ENCODE measurements at places on chromosomes 11 and 22.
A peak's percentile ranks its signal among the peaks of the same experiment; 100 is the strongest.

DNA sequence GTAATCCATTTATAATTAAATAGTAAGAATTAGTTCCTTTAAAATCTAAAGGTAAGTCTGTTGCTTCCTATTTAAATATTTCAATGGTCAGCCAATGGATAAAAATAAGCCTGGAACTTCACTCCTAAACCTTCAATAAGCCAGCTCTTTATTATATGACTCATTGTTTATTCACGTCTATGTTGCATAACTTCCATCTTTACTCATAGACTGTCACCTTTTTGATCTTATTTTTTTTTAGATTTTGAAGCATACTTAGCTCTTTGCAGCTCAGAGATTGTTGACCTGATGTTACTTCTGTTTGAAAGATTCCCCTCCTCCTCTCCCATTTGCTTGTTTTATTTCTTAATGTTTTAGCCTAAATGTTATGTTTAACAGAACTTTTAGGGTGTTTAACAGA is 1571.2 kb upstream of the RAG2 start:
- peak; percentile 65 for DNase-seq

DNA sequence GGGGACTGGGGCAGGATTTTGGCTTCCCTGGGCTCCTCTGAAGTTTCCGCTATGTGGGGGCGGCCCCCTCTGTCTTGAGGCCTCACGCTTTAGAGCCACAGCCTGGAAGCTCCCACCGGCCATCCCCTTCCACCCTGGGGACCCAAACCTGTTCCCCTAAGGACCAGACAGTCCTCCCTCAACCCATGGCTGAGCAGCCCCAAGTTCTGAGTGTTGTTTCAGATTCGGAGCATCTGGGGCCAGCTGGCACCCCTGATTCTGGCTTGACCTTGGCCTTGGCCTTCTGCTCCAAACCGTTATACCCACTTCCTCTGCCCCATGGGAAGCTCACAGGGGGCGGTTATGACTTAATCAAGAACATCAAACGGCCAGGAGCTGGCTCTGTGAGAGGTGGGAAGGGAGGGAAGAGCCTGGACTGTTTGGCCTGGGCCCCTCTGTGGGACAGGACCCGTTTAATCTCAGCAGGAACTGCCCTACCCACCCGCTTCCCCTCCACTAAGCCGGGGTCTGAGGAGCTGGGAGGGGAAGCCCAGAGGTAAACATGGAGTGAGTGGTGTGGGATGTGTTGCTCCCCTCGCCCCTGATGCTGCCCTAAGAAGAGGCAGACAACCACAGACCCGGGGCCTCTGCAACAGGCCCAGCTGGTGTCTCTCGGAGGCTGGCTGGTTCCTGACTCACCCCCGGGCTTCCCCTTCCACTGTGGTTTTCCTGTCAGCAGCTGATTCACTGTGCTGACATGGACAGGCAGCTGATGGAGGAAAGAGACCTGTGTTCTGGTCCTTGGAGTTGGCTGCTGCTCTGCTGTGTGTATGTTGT is 3.4 kb downstream of the CD82 start:
- peak; percentile 91 for DNase-seq

GRCh38 chr11:46345131-46345597 is 2.1 kb upstream of the DGKZ start:
- no peak for DNase-seq

- no peak for DNase-seq
These were observed 77.2 kb downstream of the TMPRSS5 start for GRCh38 chr11:113628912-113629311.

- peak; percentile 89 for DNase-seq
These were observed 5.4 kb downstream of the FJX1 start for GRCh38 chr11:35623621-35624168.

DNA sequence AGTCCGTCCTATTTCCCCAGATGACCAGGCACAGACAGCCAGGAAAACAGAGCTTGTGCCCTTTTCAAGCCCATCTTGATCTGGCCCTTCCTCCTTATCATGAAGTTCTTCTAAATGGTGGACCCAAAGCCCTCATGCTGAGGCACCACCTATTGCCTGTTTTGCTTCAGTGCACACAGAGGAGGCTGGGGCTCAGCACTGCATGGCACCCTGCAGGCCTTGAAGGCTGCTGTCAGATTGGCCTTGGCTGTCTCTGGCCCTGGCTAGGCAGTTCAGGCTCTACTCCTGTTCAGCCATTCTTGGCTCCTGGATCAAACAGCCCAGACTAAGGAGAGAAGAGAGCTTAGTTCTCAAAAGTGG is 49.2 kb downstream of the OTOG start:
- no peak for DNase-seq

DNA sequence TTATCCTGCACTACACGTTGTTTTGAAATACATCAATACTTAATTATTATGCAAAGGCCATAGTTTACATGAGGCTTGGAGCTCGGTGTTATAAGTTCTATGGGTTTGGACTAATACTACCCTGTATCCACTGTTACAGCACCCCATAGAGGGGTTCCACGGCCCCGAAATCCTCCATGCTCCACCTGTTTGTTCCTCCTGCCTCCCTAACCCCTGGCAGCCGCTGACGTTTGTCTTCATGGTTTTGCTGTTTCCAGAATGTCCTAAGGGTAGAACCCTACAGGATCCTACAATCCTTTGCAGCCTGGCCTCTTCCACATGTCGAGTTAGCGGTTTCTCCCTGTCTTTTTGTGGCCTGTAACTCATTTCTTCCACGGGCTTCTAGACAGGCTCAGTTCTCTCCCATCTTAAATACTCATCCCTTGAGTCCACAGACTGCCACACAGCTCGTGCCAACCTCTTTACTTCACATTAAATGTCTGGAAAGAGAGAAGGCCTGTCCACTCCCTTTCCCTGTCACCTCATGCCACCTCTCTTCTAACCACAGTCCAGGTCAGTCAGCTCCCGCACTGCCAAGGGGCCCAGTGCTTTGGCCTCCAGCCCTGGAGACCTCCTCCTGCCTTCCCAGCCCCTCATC is 42.4 kb upstream of the TH start:
- no peak for DNase-seq

DNA sequence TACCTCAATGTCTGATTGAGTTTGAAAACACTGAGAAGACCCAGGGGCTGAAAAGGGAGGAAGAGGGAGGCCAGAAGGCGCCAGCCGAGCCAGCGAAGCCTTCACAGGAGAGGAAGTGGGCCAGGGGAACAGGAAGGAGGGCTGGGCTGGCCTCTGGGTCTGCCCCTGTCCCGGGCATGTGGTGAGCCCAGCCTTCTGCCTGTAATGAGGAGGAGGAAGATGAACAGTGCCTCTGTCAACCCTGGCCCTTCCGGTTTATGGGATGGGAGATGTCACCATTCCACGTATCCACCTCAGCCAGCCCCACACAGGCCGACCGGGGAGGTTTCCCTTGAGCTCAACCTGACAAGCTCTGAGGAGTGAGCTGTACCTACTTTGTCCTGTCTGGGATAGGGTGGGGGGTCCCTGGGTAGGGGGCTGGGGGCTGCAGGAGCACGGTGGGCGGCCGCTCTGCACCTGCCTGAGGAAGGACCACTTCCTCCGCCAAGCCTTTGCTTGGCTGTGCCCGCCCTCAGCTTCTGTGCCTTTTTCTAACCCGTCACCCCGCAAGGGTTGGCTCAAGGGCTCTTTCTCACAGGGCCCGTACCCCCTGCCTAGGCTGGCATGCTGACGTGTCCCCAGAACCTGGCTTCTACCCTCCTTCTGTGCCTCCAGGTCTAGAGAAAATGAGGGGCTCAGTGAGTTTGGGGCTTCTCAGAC is 2.0 kb downstream of the PARVG start:
- no peak for DNase-seq

DNA sequence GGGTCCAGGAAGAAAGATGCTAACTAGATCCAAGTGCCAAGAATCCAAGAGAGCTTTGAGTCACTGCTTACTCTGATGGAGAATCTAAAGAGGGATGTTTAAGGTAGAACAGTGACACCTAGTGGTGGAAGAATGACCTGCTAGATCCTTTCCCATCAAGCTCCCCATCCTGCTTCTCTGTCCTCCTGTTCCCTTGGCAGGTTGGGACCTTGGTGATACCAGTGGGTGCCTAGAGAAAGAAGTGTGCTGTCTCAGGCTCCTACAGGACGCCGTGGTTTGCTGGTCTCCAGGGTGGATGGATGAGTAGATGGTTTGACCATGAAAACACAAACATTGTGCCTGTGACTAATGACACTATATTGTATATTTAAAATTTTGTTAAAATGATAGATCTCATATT is 383.7 kb downstream of the TMEM135 start:
- peak; percentile 73 for DNase-seq

DNA sequence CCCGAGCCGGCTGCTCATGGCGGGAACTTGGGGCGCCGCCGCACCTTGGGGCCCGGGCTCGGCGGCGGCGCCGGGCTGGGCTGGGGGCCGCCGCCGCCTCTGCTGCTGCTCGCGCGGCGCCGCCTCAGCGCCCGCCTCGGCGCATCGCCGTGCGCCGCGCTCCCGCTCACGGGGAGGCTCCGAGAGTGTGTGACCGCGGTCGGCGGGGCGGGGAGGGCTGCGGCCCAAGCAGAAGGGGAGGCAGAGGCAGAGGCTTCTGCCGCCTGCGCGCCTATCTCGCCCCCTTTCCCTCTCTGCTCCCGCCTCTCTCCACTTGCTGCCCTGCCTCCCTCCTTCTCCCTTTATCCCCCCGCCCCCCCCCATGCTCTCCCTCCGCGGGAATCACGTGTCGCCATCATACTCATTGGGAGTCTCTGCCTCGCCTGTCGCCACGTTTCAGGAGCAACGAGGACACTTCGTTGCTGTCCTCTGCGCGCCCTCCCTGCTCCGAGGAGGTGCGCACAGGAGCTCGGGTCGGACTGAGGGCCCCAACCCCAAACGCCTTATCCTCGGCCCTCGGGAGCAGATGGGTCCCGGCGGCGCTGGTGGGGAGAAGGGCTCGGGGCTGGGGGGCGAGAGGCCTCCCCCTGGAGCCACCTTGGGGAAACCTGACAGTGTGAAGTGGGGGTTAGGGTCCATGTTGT is at the start of gene GUCY1A2:
TSS of gene GUCY1A2 (minus strand) at position 258 of the 683 bp plus-strand sequence. CDS start 421 bp downstream, outside the sequence.
- DNase-seq = peak; percentile 46

DNA sequence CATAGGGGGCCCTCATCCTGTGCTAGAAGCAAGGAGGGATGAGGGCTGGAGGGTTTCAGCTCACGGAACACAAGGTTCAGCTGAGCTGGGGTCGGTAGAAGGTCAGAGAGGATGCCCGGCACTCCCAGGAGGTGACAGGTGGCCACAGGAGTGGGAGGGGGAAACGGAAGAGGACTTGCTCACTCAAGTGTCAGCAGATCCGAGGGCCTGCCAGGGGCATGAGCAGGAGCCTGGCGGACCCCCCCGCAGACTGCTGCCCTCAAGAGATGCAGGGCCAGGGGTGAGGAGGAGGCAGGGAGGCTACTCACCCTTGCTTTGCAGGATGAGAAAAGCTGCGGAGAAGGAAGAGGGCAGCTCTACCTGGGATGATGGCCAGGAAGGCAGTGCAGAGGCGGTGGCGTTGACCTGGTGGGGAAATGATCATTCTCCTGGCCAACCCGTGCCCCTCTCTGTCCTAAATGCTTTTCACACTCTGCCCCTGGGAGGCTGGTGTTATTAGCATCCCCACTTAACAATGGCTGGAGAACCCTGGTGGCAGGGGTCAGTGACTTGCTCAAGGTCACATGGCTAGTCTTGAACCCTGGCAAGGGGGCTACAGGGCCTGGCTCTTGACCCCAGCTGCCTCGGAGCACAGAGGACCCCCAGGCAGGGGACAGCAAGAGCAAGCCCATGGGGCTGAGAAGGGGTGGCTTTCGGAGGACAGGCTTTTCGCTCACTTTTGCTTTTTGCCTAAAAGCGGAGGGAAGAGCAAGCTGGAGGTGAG is 30.1 kb upstream of the CSNK1E start:
- no peak for DNase-seq

GRCh38 chr11:20026629-20027555 is 133.4 kb downstream of the DBX1 start:
- DNase-seq = no peak

DNA sequence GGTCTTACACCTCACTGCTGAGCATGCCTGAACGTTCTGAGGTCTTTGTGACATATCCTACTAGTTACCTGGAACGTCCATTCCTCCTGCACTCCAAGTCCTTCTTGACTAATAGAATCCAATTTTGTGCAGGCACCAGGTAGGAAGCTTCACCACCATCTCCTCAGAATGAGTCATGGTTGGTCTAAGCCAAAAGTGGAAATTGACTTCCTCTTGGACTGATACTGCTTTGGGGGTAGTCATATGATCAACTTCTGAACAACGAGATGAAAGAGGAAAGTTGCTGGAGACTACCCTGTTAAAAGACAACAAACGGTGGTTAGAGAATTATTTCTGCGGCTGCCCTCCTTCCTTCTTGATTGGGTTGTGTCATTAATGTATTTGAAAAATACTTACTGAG is 374.2 kb upstream of the LARGE1 start:
- DNase-seq = no peak

GRCh38 chr11:44565953-44566949 is 788 bp downstream of the CD82 start:
- no peak for DNase-seq

DNA sequence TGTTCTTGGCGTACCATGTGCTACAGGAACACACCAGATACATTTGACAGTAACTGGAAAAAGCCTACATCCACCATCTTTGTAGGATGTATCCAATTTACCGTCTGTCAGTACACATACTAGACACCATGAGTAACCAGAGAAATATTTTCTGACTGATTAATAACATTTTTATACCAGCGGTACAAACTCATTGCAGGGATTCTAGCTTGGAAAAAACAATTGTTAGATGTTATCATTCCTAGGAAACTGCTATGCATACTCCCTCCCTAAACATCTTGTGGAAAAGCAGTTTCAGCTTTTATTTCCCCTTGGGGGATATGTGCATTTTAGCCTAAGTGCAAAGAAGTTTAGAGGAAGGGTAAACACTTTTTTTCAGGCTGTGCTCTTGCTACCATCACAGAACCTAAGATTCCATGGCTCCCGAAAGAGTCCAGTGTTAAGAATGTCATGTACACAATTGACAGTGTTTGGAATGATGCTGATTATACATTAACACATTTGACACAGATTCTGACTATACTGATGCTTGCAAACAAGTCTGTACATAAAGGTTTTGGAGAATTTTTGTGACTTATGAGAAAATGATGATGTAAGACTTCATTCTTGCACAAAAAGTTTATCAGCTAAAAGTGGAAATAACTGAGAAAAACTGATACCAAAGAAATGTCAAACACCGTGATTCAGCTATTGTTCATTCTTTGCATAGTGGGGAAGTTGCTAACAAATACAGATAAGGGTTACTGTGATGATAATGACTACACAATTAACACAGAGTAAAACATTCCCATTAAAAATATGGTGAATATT is 23.7 kb downstream of the NCF4 start:
- DNase-seq = no peak

DNA sequence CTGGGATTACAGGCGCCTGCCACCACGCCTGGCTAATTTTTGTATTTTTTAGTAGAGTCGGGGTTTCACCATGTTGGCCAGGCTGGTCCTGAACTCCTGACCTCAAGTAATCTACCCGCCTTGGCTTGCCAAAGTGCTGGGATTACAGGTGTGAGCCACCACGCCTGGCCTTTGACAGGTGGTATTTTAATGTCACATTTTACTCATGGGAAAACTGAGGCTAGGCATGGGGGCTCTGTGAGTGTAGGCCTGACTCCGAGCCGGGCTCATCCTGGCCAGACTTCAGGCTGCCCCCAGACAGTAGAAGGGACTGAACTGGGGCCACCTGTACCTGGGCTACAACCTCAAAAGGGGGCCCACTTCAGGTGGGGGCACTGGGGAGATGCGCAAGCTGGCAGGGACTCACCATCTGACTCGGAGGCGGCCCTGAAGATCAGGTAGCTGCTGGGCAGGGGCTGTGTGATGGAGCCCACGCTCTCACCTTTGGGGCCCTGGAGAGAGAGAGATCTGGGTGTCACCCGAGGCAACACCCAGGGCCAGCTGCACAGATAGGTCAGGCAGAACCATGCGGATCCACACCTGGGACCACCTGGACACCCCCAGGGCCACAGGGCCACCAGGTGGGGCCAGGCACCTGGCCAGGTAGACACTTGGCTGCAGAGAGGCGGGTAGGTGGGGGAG is 45.8 kb downstream of the OSBPL5 start:
- DNase-seq = no peak

Measured in fibroblast of skin of right quadriceps (primary cell).